ENCODE measurements at places on chromosomes 3 and 15.
A peak's percentile ranks its signal among the peaks of the same experiment; 100 is the strongest.

- DNase-seq = peak; percentile 24
Measured at GRCh38 chr15:90030376-90030775, 29.3 kb downstream of the ZNF710 start.

- DNase-seq = no peak
Measured at GRCh38 chr15:68934341-68934740, 4.0 kb downstream of the SPESP1 start.

DNA sequence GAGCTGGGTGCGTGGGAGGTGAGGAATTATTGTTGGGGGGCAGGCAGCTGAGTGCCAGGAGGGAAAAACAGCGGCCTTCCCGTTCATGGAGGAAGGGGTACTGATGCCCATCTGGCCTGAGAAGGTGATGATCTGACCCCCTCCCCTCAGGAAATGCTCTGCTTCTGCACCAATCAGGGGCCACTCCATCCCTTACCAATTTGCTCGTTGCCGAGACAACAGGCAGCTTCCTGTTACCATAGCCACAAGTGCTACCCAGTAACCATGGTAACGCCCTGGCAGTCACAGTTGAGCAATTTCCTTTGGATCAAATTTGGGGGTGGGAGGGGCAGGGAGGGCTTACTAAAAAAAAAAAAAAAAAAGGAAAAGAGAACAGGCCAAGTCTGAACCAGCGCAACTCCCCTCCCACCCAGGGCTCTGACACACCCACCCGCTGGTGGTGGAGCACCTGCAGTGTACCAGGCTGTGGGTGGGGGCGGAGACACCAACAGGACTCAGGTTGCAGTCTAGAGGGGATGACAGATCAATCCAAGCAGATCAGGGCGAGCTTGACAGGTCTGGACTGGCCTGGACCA, 13.7 kb downstream of the CELF6 start:
- DNase-seq = peak; percentile 32

GRCh38 chr3:42055291-42055690, 35.9 kb upstream of the TRAK1 start:
- DNase-seq = no peak

DNA sequence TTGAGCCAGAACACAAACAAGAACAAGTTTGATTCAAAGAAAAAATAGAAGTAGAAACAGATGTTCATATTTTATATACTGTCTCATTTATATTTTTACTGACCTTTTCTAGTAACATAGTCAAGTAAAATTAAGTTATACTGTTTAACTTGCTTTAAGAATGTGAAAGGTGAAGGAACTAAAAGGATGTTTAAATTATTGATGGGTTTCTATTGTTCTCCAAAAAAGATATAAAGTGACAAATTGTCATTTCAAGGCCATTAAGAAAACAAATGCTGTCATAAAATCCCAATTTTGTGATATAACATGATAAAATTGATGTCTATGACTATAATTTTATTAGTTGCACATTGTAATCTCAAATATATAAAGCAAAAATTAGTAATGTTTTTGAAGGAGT, 7.3 kb downstream of the GPR149 start:
- no peak for DNase-seq

GRCh38 chr15:45855907-45856579, 221.2 kb downstream of the SQOR start:
- no peak for DNase-seq

DNA sequence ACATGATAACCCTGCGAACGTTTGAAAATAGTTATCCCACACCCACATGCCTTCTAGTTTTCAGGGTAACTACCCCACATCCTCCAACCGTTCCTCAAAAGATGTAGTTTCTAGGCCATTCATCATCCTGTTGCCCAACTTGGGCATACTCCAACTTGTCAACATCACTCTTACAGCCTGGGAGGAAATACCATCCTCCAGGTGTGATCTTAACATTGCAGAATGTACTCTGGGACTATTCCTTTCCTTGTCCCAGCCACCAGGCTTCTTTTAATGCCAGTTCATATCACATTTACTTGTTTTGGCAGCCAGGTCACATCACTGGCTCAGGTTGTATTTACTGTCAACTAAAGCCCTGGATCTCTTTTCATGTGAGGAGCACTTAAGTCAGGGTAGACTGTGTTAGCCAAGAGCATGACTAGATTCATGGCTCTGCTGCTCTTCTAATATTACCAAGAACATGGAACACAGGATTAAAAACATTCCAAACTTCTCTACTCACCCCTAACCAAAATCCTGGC, 4.0 kb upstream of the DENND6A start:
- DNase-seq = peak; percentile 7

- no peak for DNase-seq
Measured at GRCh38 chr3:152039887-152040286, 166.4 kb downstream of the SUCNR1 start.

DNA sequence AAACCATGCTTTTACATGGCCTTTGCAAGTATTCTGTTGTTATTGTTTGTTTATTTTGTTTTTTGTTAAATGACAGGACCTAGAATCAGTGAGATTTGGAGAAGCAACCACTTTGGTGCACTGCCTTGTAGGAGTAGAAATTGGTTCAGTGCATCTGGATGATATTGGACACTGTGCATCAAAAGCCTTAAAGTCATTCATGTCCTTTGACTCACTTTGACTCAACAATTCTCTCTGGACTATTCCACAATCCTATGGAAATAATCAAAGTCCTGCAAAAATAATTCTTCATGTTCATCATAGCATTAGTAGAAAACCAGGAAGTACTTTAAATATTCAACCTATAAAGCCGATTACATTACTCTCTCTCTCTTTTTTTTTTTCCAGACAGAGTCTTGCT, 224.8 kb downstream of the ABHD5 start:
- no peak for DNase-seq

- DNase-seq = no peak
Measured at GRCh38 chr3:183844606-183845005, 19.2 kb upstream of the MAP6D1 start.

DNA sequence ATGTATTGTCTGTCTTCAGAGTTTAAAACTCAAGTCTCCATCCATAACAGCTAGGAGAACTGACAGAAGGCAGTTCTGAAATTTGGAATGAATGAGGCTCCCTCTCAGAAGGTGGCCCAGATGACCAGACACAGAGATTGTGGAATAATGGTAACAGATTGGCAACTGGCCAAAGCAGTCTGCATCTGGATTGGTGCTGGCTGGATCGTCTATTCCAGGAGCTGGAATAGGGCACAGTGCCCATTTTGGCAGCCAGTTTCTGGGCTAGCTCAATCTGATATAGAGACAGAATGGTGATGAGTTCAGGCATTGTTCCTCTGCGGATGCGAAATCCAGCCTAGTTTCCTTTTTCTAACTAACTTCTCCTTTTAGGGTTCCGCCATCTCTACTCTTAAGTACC, 851.7 kb downstream of the PDCD6IP start:
- DNase-seq = no peak

- peak; percentile 82 for DNase-seq
Measured at GRCh38 chr3:9397906-9398699, 688 bp downstream of the SETD5 start.

- DNase-seq = peak; percentile 49
Measured at GRCh38 chr3:56917361-56918110, 115.8 kb upstream of the ARHGEF3 start.

GRCh38 chr3:53795789-53796560, 50.2 kb downstream of the CHDH start:
- no peak for DNase-seq

DNA sequence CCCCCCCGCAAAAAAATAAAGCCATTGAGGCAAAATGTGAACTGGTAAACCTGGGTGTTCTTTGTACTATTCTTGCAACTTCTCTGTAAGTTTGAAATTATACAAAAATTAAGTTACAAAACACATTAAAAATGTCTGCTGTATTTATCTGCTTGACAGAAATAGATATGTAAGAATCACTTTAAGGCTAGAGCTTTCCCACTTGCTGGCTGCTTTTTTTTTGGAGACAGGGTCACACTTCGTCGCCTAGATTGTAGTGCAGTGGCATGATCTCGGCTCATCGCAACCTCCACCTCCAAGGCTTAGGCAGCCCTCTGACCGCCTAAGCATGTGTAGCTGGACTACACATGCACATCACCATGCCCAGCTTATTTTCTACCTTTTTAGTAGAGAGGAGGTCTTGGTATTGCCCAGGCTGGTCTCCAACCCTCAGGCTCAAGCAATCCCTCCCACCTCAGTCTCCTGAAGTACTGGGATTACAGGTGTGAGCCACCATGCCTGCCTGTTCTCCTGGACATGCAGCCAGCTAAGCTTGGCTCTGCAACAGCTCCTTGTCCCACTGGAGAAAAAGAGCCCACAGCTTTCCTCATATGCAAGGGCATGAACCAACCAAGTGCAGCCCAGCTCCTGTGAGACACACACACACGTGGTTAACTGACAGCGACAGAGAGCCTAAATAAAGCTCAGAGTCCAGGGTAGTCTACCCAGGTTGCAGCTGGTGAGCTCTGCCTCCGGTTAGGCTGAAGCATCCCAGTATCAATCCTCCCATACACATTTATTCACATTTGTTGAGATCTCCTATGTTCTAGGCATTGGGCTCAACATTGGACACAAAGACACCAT, 4.5 kb downstream of the RPS17 start:
- DNase-seq = no peak

DNA sequence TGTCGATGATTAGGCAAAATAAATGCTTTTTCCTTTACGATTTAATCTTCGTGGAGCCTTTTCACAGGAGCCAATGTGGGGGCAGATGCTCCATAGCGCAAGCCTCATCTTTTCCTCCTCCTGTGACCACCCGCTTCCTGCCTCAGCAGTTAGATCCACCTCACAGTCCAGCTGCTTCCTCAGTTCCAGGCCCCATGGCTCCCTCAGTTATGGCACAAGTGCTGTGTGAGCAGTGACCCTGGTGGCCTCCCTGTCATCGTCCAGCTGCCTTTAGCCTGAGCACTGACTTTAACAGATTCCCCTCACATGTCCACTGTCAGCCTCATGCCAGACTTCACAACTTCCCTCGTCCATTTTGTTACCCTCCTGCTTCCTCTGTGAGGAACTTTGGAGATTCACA, 424.6 kb upstream of the GBE1 start:
- no peak for DNase-seq

GRCh38 chr3:69200384-69201068, 78.1 kb upstream of the LMOD3 start:
- peak; percentile 96 for DNase-seq

GRCh38 chr3:26753095-26753494, 130.5 kb downstream of the LRRC3B start:
- no peak for DNase-seq

DNA sequence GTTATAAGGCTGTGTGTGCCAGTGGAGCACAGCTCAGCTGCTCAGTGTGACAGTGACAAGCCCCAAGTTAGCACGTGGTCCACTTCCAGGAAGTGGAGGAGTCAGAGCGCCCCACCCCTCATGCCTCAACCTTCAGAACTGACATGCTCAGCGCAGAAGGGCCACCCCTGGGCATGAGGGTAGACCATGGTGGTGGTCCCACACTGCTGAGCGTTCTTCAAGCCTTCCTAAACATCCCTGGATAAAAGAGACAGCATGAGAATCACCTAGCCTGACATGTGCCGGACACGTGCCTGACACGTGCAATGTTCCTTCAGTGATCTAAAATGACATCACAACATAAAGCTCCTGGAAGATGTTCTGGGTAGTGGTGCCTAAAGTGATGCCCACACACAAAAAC, 16.8 kb downstream of the ATP10A start:
- no peak for DNase-seq

- DNase-seq = no peak
Measured at GRCh38 chr15:48358229-48359152, 27.3 kb downstream of the DUT start.

DNA sequence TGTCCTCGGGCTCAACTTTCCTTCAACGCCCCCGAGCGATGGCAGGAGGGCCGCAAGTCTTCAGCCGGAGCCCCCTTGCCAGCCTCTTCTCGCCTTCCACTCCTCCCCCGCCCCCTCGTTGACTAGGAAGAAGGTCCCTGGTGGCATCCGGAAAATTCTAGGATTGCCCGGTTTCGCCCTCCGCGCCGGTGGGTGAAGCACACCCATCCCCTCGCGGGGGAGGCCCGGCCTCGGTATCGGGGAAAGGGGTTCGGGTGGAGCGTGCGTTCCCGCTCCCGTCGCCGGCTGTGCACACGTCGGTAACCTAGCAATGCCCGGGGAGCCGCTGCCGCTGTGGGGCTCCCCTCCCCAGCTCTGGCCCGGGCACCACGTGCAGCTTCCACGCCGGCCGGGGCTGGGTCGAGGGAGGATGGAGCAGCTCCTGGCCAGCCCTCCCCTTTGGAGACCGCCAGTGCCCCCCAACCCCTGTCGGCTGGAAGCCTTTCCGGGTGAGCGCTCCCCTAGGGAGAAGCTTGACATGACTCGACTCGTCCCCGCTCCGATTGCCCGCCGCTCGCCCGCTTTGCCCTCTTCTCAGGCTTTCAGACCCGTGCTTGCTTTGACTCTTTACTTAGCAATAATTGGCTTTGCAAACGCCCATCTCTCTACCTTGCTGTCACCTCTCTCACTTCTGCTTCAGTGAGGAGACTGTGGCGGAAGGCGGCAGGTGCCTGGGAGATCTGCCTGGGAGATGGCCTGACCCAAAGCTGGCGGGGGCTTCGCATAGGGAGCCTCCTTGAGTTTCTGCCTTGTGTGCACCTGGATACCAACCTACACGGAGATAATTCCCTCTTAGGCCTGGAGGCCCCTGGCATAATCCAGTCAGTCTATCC, 1.3 kb downstream of the CACNA1D start:
- DNase-seq = peak; percentile 43

DNA sequence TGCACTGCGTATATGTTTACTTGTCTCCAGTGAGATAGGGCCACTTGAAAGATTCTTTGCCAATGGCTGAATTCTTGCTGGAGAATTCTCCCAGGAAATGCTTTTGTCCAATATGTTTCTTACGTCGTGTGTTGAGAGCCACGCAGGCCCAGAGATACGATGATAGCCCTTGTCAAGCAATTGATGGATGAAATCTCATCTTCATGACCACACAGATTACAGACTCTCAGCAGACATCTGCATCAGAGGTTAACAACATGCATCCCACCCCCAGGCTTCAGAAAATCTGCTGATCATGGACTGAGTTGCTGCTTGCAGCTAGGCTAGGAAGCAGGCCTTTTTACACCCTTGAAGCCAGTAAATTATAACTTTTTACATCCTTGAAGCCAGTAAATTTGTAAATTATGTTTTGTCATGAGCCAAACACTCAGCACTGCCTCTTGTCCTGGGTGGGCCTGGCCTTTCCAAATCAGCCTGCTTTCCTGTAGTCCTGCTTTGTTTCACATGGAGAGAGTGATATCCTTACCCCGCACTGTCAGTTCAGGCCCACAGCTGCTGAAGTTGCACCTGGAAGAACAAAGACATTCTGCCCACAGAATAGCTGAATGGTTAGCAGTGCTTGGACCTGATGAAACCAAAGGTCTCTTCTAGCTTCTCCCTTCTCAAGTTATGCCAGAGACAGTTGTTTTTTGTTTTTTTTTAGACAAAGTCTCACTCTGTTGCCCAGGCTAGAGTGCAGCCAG, 84.4 kb downstream of the GPR156 start:
- DNase-seq = no peak

- no peak for DNase-seq
Measured at GRCh38 chr3:43874731-43875130, 184.0 kb downstream of the ABHD5 start.

- no peak for DNase-seq
Measured at GRCh38 chr3:65101450-65101849, 413.6 kb upstream of the ADAMTS9 start.

GRCh38 chr15:90691982-90692773, 25.0 kb upstream of the BLM start:
- DNase-seq = no peak
